ENCODE measurements at places on chromosomes 1 and 21.

DNA sequence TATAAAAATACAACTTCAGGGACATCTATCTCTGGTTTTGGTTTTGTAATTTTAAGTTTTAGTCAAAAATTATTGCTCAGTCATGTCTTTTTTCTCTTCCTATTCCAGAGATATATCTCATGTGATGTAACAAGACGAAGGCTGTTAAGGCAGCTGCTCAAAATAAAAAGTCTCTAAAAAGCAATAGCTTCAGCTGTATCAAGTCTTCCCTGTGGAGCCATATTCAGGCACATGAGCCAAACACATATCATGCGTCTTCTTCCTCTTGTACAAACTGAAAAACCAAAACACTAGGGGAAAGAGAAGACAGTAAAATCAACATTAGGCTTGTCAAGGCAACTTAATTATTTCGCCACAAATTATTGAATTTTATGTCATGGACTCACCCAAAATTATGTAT lies 240.7 kb downstream of the NRIP1 start:
- no peak for DNase-seq

- DNase-seq: no peak
Observed at GRCh38 chr1:79207331-79207730, 200.8 kb upstream of the ADGRL4 start.

- DNase-seq: no peak
Observed at GRCh38 chr21:45244799-45245340, 42.8 kb downstream of the POFUT2 start.

DNA sequence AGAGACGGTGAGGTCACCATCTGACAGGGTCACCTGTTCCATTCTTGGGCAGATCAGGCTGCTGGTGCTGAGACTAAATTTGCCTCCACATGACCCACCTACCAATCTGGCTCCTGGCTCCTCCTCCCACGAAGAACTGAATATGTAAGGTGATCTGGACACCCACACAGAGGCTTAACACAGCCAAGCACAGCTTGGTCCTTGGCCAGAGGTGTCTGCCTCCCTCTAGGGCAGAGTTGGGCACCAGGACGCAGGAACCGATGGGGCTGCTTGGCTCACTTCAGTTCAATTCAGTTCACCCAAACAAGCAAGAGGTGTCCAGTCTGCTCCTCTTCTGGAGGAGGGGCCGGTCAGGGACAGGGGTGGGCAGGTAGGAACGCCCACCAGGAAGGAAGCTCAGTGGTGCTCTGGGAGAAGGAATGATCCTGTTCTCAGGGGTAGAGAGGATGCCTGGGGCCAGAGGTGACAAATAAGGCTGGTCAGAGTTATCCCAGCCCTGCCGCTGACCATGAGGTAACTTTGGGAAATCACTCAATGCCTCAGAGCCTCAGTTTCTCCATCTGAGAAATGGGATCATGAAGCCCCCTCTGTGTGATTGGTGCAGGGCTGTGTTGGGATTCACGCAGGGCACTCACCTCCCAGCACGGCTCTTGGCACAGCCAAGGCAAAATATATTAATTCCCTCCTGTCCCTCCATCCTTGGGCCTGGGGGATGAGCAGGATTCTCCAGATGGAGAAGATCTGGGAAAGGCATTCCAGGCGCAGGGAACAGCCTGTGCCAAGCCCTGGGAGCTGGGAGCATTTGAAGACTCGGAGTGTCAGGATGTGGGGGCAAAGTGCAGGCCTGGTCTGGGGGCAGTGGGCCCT lies 284.5 kb downstream of the PTPRU start:
- DNase-seq: no peak

DNA sequence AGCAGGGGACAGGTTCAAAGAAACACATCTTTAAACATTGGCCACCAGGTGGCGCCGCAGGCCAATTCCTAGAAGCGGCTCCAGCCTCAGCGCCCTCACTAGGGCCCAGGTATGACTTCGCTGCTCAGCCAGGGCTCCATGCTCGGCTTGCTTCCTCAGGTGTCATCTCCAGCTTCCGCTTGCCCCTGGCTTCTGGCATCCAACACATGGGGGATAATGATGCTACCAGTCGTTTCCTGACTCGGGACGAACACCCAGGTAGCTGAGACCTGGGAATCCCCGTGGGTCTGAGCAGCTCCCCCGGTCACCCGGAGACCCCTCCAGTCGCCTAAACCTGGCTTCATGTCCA lies 8.5 kb upstream of the MEX3A start:
- DNase-seq: peak; percentile 95

DNA sequence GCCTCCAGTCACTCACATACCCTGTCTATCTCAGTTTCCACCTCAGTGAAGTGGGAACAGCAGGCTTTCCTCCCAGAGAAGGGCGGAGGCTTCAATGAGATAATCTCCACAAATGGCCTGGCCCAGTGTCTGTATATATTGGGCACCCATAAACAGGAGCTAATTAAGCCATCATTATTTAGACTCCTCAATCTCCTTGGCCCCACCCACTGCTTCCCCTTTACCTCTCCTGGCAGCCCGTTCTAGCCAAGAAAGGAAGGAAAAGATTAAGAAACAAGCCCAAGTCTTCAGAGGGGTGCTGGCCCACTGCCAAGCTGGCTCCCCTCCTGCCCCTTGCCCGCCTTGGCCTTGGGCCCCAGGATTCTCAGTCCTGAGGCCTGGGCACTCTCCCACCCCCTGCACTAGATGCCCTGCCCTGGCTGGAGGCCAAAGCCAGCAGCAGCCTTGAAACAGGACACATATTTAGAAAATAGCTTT lies 15.9 kb upstream of the EPB41 start:
- DNase-seq: no peak

Data from activated T-cell treated with anti-CD3 and anti-CD28 coated beads for 1 hour (primary cell).